ENCODE measurements at places on chromosomes 13 and 19.

DNA sequence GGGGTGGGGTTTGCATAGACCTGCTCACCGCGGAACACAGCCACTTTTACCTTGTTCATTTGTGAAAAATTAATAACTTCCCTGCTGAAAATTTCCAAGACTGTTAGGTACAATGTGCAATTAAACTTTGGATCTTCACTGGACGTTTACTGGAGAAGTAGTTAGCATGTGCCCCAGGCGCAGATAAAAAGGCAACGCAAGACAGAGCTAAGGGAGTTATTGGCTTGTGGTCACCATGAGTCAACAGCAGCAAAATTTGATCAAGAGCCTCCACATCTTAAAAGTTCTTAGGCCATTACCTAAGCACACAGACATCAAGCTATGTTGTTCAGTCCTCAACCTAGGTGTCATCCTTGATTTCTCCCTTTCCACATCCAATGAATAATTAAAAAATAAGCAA, 257.0 kb downstream of the LHFPL6 start:
- no peak for DNase-seq

- DNase-seq, result no peak
Observed at GRCh38 chr13:69737129-69737935, 370.3 kb upstream of the ATXN8OS start.

- no peak for DNase-seq
Observed at GRCh38 chr19:15318241-15318691, 14.1 kb downstream of the BRD4 start.

DNA sequence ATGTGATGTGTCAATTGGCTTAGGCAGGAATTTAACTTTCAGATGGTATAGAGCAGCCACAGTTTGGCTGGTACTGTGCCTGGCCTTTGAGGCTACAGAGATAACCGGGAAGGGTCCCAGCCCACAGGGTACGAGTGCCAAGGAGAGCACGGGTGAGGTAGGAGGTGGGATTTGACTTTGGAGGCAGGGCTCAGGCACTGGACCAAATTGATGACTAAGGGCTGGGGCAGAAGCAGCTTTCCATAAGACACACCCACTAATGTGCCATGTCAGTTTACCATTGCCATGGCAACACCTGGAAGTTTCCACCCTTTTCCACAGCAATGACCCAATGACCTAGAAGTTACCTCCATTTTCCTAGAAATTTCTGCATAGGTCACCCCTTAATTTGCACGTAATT, 466.2 kb downstream of the TSHZ3 start:
- no peak for DNase-seq

DNA sequence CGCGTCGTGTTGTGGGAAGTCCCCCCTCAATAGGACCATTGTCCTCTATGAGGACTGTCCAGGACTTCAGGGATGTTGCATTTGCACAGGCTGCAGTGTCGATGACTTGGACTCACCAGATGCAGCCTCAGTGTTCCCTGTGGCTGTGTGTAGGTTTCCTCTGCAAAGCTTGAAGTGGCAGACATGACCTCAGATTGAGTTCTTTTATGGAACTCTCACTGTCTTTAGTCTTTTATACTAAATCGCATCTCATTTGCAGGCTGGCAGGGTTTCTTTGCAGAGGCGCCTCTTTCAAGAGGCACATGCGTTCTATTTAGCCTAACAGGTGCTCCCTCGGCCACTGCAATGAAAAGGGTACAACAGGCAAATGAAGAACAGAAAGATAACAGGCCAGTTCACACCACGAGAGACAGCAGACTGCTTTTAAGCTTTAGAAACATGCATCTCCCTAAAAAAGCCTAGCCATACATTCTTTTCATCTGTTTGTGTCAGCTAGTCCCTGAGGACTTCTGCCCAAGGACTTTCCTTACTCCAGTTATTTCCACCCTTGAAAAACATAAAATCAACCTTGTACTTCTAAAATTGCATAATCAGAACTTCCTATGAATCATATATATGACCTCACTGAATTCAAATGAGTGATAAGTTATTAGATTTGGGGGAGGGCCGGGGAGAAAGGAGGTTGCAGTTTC, 118.4 kb downstream of the RAB20 start:
- DNase-seq, result no peak

DNA sequence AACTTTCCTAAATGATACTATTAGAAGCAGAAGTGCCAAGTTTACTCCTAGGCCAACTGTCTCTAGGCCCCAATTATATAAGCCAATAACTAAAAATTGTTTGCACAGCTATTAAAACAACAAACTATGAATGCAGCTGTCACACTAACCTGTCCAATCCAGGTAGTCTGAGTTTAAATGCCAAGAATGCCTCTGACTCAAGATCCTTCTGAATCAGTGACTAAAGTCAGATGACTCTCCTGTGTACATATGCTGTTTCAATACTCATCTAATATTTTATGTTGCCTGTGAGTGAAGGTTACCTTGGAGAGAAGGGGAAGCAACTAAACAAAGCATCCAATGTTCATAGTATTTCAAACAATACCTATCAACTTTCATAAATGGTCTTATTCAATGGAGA, 257.0 kb downstream of the ENOX1 start:
- no peak for DNase-seq

GRCh38 chr13:23160638-23161480, 19.9 kb upstream of the SGCG start:
- no peak for DNase-seq

GRCh38 chr19:50300814-50301606, 28.2 kb downstream of the KCNC3 start:
- DNase-seq, result no peak

DNA sequence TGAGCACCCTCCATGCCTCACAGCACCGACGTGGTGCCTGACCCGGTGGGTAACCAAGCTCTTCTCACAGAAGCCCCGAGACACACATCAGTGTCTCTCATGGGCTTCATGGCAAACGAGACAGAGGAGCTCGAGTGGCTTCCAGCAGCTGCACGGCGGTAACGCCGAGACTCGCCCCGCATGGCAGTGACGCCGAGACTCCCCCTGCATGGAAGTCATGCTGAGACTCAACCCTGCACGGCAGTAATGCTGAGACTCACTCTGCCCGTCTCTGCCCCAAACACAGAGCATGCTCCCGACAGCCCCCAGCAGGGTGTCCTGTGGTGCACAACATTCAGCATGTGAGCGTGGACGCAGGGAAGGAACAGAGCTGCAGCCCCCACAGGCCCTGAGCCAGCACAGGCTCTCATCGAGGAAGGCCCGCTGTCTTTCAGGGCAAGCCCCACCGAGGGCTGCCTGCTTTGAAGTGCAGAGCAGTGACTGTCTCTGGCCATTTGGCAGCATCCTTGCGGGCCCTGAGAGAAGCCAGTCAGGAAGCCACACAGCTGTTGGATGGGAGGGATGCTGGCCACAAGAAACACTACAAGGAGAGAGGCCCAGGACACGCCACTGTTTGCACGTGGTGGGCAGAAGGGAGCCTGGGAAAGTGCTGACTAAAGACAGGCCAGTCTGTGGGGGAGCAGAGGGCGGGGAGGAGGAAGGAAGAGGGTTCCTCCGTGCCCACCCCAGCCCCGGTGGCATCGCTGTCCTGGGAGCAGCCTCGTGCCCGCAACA, 9.5 kb downstream of the GAS6 start:
- DNase-seq, result no peak

- DNase-seq, result no peak
Observed at GRCh38 chr13:61187471-61187870, 228.2 kb downstream of the PCDH20 start.

GRCh38 chr13:23147827-23148226, 33.0 kb upstream of the SGCG start:
- DNase-seq, result no peak

- no peak for DNase-seq
Observed at GRCh38 chr13:111328574-111329410, 8.3 kb downstream of the TEX29 start.

- DNase-seq, result no peak
Observed at GRCh38 chr19:35645680-35646511, 2.2 kb upstream of the COX6B1 start.

DNA sequence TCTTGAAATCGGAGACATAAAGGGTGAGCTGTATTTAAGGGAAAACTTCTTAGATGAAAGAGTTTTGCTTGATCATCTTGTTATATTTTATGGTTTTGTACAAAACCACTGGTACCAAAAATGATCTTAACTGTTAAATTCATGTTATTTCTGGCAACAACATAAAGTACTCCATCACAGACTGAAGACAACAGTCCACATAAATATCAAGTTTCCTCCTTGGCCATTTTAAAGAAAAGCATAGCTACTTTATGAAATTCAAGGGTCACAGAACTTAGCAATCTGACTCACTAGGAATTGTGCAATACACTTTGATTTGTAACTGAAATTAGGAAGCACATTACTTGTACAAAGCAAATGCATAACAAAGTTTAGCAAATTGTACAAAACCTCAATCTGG, 66.3 kb downstream of the TBC1D4 start:
- no peak for DNase-seq

- DNase-seq, result no peak
Observed at GRCh38 chr13:44365008-44365407, 8.6 kb upstream of the SERP2 start.

DNA sequence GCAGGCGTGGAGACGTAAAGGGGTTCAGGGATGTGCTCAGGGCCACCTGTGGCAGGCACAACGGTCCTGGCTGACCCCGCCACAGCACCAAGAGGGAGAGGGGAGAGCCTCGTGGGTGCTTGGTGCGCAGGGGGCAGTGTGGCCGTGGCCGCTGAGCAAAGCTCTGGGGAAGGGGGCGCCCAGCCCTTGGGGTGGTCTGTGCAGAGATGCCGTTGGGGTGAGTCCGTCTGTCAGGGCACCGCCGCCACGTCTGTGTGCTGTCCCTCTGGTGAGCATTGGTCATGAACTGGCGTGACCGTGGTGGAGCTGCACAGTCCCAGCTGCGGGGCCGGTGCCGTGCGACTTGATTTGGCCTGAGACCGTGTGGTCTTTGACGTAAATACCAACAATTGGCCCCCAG, 15.3 kb downstream of the GNA11 start:
- no peak for DNase-seq

GRCh38 chr19:55141696-55142095, 7.3 kb downstream of the TNNT1 start:
- DNase-seq, result no peak

DNA sequence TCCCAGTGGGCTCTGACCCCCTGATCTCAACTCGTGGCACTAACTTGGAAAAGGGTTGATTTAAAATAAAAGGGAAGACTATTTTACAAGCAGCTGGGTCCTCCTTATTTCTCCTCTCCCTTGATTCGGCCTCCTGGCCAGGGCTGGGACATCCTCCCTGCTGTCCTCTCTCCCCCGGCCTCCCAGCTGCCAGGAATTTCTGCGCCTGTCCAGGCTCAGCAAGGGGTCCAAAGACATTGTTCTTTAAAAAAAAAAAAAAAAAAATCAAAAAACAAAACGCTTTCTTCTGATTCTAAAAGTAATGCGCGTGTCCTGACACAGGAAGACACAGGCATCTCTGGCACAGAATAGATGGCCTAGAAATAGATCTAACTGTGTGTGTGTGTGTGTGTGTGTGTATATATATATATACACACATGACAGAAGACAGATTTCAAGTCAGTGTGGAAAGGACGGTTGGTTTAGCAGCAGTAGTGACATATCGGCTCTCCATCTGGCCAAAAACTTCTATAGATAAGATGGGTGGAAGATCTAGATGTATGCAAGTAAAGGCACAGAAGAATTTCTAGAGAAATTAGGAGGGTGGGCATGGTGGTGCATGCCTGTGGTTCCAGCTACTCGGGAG, 12.3 kb upstream of the LENG8 start:
- no peak for DNase-seq

DNA sequence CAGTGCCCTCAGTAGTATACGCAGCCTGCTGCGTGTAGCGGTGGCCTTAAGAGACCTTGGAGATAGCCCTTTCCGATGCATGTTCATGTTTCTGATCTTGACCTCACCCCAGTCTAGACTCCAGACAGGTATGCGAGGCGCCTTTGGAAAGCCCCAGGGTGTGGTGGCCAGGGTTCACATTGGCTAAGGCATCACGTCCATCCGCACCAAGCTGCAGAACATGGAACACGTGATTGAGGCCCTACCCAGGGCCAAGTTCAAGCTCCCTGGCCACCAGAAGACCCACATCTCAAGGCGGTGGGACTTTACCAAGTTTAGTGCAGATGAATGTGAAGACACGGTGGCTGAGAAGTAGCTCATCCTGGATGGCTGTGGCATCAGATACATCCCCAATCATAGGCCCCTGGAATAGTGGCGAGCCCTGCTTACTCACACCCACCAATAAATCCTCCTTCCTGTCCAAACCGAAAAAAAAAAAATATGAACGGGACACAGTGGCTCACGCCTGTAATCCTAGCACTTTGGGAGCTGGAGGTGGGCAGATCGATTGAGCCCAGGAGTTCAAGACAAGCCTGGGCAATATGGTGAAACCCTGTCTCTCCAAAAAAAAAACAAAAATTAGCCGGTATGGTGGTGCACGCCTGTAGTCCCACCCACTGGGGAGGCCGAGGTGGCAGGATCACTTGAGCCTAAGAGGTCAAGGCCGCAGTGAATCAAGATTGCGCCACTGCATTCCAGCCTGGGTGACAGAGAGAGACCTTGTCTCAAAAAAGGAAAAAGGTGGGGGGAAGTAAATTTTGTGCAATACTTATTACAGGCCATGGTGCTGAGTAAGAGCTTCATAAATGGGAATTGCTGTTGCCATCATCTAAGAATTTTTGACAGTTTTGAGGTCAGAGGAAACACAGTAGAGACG, 12.4 kb upstream of the CBLC start:
- no peak for DNase-seq

DNA sequence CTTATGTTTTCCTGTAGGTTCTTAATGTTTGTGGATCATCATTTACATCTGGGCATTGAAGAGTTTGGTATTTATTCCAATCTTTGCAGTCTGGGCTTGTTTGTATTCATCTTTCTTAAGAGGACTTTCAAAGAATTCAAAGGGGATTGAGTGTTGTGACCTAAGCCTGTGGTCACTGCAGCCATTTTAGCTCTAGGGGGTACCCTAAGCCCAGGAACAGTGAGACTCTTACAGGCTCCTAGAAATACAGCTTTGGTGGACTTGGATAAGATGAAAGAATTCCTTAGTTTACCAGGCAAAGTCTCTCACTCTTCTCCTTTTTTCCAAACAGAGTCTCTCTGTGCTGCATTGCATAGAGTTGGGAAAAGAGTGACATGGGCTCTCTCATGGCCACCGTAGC, 2539.0 kb upstream of the PCDH20 start:
- no peak for DNase-seq

All from activated gamma-delta T cell treated with anti-CD3 and anti-CD28 coated beads, Interleukin-2, amount 50 U/mL, for 16 hours (primary cell).